ENCODE measurements at places on chromosomes 3 and 15.
A peak's percentile ranks its signal among the peaks of the same experiment; 100 is the strongest.

- DNase-seq, result no peak
Measured at GRCh38 chr3:125232401-125232800, 19.9 kb upstream of the SLC12A8 start.

GRCh38 chr15:88178631-88179030, 77.9 kb downstream of the NTRK3 start:
- no peak for DNase-seq

DNA sequence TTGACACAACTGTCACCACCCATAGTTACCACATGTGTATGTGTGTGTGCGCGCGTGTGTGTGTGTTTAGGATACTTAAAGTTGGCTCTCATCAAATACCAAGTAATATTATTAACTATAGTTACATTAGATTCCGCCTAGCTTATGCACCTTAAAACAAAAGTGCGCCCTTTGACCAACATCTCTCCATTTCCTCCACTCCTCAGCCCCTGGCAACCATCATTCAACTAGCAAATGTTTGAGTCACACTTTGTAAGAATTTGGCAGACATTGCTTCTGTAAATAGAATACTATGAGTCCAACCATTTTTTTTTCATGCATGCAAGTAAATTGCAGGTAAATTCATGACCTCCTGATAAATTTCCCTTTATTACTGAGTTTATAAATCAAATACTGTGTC, 169.3 kb downstream of the GBE1 start:
- no peak for DNase-seq

DNA sequence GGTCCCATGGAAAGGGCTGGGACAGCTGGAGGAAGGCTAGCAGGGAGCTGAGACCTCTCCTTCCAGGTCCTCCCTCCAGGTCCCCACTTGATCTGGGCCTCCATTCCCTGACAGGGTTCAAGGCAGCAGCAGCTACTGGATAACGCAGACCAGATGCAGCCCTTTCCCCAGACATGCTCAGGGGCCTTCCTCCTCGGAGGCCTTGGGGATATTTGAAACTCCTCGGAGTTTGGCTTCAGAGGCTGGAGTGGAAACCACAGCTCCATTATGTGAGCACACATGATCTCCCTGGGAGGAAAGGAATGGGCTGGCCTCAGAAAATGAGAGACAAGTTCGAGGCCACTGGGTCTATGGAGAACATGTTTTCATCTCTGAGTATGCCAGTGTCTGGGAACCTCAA, 119.3 kb downstream of the SMAD6 start:
- DNase-seq, result no peak

- DNase-seq, result no peak
Measured at GRCh38 chr3:146881356-146881755, 276.2 kb upstream of the PLSCR5 start.

GRCh38 chr3:143436231-143436930, 316.8 kb downstream of the CHST2 start:
- no peak for DNase-seq

DNA sequence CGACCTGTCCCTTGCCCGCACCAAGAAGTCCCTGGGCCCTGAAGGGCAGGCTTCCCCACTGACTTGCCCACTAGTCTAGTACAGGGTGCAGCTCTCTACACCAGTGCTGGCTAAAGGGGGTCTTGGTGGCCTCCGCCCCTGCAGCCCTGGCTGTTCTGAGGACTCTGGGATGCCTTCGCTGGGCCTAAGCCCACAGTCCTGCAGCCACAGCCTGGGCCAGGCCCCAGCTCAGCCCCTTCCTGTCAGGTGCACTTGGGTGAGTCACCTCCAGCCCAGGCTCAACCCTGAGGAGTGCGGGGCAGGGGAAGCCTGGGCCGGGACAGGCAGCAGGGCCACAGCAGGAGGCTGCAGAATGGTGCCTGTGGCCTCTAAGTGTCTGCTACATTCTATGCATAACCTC, 971 bp downstream of the C3orf22 start:
- DNase-seq, result no peak

GRCh38 chr3:150168698-150169097, 198.0 kb upstream of the PFN2 start:
- DNase-seq, result no peak

GRCh38 chr3:171293142-171293782, 166.9 kb downstream of the TNIK start:
- no peak for DNase-seq

GRCh38 chr15:98690272-98690950, 42.1 kb downstream of the IGF1R start:
- no peak for DNase-seq

- DNase-seq, result no peak
Measured at GRCh38 chr3:180274536-180274935, 237.8 kb upstream of the PEX5L start.

GRCh38 chr3:177687291-177687690, 490.0 kb upstream of the TBL1XR1 start:
- DNase-seq, result no peak

GRCh38 chr3:9881441-9881840, 1.4 kb upstream of the CIDEC start:
- DNase-seq, result no peak

DNA sequence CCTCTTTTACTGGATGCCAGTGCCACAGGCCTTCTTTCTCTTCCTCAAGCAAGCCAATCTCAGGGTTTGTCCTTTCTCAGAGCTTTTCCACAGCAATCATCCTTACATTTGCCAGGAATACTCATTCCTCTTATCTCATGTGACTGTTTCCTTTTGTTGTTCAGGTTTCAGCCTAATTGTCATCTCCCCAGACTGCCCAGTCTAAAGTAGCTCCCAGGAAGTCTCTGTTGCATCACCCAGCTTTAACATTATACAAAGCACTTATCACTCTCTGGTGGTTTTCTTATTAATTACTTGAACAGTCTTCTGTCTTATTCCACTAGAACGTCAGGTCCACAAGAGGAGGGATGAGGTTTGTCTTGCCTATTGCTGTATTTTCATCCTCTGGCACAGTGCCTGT, 65.8 kb downstream of the CADPS start:
- no peak for DNase-seq

- DNase-seq, result no peak
Measured at GRCh38 chr3:127760791-127761440, 61.4 kb downstream of the MGLL start.

GRCh38 chr3:187736418-187736871, 8.8 kb downstream of the BCL6 start:
- DNase-seq, result no peak

DNA sequence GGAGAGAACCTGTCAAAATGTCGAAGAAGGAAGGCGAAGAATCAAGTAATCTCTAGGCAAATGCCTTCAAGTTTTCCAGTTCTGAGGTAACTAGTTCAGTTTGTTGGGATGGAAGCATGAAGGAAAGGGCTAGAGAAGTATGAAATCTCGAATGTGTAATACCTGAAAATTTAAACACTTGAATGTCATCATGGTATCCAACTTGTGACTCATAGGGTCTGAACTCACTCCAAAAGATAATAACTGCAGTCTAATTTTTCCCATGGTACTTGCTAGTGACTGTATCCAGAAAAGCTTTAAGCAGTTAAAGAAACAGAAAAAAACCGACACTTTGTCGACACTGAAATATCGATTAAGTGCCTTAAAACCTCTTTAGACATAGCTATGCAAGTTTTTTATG, 102.9 kb upstream of the CHRM5 start:
- no peak for DNase-seq

- DNase-seq, result no peak
Measured at GRCh38 chr15:65420975-65421359, 1.8 kb downstream of the IGDCC4 start.

DNA sequence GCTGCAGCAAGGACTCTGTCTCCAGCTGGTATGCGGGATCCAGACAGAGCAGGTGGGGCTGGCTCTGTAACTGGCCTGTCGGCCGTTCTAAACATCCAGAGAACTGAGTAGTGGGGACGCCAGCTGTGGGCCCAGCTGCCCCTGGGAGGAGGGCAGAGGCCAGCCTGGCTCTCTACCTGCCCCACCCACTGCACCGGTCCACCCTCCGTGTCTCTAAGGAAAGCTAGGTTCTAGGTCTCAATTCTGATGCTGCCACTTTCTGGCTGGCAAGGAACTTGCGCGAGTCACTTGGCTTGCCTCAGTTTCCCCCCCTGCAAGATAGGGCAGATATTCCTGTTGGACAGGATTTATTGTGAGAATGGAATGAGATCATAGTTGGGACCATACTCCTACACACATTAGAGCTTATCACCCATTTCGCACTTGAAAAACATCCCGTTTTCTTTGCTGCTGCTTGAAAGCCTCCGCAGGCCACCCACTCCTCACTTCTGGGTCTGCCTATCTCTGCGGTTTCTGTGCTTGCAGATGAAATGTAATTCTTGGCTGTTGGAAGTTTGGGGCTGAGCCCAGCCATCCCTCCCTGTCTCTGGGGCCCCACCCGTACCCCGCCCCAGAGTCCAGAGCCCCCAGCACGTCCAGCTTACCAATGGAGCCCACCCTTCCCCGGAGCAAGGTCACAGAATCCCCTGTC, 65.8 kb downstream of the IQSEC1 start:
- DNase-seq, result no peak

GRCh38 chr3:13867732-13868131, 12.1 kb downstream of the WNT7A start:
- no peak for DNase-seq

GRCh38 chr3:187027531-187028278, 97.4 kb downstream of the ST6GAL1 start:
- no peak for DNase-seq

DNA sequence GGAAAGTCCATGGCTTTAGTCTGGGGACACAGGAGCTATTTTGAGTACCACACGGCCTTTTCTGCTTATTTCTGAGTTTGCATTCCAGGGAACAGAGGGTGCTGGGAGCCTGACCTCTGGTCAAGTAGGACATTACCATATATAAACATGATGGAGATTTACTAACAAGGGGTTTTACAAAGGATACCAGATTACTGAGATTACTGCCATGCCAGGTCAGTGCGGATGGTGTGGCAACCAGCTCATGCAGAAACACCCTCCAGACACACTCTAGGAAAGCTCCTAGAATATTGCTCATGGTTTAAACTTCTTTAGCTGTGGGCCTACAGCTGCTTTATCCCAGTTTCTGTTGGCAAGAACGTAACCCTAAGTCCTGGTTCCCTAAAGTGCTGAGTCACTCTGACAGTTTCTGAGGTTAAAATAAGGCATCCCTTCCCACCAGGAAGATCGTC, 54.3 kb upstream of the AGTR1 start:
- DNase-seq, result no peak

DNA sequence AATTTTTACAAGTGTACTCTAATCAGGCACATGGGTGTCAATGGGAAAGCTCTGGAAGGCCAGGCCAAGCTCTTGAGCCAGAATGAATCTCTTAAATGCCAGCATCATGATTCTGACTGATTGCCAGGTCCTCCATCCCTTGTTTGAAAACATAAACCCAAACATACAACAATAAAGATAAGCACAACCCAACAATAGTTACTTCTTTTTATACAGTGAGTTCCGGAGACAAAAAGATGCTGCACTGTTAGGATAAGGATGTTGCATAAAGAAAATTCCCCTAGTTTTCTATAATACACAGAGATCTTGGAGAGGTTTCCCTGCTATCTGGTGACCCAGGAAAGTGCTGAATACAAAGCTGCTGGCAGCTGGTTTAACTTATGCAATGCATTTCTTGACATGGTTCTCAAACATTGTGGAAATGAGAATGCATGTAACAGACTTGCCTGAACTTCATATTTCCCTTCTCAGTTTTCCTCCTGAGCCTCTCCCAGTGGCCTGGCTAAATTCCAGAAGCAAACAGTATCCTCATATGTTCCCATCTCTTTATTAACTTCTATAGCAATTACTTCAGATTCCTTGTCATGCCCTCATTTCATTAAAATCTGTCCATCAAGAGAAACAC, 180.1 kb upstream of the PRICKLE2 start:
- no peak for DNase-seq

GRCh38 chr3:66149269-66149668, 71.5 kb upstream of the SLC25A26 start:
- no peak for DNase-seq

DNA sequence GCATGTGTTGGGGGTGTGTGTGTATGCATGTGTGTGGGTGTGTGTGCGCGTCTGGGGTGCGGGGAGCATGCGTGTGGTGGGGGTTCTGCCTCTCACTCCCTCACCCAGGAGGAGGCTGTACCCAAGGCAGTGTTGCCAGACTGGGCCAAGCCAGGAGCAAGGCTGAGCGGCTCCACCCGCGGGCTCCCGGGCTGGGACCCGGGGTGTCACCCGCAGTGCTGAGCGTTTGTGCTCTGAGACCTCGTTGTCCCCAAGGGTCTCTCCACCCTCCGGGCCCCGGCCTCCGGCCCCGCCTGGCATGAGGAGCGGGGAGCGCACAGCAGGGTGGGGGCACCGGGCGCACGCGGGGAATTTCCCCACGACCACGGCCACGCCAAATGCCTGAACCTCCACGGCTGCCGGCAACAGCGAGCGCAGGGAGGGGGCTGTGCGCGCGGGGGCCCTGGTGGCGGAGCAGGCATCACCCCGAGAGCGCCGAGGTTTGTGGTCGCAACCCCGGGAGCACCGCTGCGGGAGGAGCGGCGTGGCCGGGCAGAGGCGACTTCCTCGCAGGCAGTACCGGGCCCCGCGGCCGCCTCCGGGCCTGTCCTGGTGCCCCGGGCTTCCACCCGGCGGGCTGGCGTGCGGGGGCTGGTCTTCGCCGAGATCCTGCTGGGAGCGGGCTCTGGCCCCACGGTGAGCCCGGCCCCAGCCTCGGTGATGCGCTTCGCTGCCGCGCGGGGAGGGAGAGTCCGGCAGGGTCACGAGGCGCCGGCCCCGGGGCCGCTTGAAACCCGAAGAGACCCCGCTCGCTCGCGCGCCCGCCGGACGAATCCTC, 7.4 kb upstream of the OCA2 start:
- no peak for DNase-seq

DNA sequence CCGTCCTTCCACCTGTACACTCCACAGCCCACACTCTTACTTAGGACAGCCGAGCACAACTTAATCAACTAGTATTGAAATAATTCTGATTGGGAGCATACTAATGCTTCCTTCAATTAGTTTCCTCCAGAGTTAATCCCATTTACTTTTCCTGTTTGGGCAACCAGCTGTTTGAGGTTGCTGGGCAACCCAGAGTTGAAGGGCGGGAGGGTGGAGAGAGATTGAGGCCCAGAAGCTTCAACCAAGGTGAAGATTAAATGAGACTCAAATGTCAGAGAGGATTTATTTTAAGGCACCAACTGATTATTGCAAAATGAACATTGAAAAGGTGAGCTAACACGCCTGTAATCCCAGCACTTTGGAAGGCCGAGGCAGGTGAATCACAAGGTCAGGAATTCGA, 428.5 kb upstream of the SEMA6D start:
- DNase-seq, result no peak

DNA sequence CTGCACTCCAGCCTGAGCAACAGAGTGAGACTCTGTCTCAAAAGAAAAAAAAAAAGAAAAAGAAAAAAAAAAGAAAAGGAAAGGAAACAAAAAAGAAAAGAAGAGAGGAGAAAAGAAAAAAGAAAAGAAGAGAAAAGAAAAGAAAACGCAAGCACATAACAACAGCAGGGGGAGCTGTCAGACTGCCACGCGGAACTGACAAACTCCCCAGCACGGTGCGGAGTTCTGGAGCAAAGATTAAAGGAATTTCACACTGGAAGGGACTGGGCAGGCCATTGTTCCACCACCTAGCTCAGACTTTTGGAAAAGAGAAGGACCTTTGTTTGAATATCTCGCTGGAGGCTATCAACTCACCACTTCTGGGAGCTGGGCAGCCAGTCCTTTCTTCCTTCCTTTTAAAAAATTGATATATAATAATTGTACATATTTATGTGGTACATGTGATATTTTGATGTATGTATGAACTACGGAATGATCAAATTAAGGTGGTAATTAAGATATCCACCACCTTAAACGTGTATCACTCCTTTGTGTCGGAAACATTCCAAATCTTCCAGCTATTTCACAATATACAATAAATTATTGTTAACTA, 40.5 kb downstream of the DPPA2 start:
- peak; percentile 66 for DNase-seq

GRCh38 chr3:25143356-25144025, 284.6 kb upstream of the RARB start:
- DNase-seq, result peak; percentile 14
